ENCODE measurements at places on chromosomes 16 and 17. TPM values are rescaled to one million over a fixed set of nuclear protein-coding genes. Genes with fewer than 3 reads are reported as not detected.

PHAF1 gene
- total RNA-seq: 22.8 TPM

DNAH9 gene
- total RNA-seq: 0.79 TPM

UQCRC2 gene
- 224 TPM for total RNA-seq

GNGT2 gene
- total RNA-seq: 0.42 TPM

CCDC144A gene
- total RNA-seq: 4.7 TPM

PTGES3L gene
- total RNA-seq: 6.8 TPM

NME4 gene
- 29.0 TPM for total RNA-seq

MYH8 gene
- 69.6 TPM for total RNA-seq

BCO1 gene
- 0.11 TPM for total RNA-seq

RECQL5 gene
- 22.2 TPM for total RNA-seq

ADAMTS18 gene
- 6.7 TPM for total RNA-seq

SLC6A2 gene
- total RNA-seq: 10.5 TPM
